ENCODE measurements at places on chromosomes 6 and 20.

DNA sequence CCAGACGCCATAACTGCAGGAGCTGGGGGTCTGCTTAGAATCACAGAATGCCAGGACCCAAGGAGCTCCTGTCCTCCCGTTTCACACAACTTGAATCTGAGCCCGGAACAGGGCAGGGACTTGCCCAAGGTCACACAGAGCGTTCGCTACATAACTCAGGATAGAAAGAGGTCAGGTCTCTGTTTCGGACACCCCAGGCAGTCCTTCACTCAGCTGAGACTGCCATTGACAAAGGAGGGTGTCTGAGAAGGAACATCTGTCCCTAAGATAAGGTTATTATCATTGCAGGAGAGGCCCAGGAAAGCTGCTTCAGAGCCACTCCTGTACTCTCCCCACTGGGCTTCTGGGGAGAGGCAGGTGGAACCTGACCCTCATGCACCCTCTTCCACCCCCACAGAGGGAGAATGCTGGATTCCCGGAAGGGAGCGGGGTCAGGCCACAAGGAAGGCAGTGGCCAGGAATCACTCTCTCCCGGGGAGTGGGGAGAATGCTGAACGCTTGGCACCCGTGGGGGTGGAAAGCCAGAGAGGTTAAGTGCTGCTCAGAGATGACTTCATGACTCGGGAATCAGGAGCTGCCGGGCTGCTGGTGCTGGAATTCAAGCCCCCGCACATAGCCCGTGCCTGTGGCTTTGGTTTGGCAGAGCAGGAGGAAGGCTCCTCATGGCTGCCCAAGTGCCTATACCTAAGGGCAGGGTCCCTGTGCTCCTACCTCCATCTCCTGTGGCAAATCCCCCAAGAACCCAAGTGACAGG is 10.7 kb downstream of the SDC4 start:
- no peak for DNase-seq

DNA sequence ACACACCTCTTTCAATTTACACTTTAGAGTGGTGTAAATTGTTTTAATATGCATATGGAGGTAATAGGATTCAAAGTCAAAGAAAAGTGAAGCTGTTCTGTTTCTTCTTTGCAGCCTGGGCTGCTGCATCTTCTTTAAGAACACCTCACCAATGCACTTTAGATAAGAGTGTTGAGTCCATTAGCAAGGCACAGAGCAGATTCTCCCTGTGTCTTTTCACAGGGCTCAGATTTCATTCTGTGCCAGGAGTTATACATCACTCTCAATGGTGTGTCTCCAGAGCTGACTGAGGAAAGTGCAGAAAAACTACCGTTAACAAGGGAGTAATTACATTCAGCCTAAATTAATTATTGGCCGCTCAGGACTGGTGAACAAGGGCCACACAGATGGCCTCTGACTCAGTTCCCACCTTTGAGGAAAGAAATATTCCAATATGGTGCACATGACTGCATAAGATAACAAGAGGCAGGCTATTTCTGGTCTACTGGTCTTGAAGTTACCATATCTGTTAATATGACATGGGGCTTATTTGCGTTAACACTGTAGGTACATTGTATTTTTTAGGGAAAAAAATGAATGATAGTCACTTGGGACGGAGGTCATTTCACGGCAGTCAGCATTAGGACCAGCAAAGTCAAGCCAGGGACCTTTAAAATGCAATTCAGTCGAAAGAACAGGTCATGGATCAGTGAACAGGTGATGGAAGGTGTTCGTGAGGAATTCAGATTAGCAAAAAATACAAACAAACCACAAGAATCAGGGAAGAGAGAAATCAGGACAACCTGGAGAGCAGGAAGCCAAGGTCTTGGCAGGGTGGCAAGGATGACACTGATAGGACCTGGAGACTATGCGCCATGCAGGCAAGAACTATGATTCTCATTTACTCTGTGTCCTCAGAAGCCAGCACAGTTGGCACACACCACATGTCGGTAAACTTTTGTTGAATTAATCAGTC is 203.7 kb downstream of the TBX18 start:
- DNase-seq = no peak

GRCh38 chr20:47362361-47363219 is 6.1 kb upstream of the ZMYND8 start:
- no peak for DNase-seq

DNA sequence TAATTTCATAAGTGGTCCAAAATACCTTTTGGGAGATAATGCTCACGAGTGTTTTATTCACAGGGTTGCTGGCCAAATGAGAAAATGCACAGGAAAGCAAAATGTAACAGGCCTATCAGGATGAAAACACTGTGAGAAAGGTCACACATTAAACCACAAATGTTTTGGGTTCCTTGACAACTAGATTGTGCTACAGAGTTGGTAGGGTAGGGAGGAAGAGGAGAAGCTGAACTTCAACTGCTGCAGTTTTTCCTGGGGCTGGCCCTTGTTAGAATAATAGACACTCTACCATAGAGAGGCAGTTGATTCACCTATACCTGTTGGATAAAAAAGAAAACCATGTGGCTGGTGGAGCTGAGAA is 28.1 kb upstream of the PAQR8 start:
- no peak for DNase-seq

DNA sequence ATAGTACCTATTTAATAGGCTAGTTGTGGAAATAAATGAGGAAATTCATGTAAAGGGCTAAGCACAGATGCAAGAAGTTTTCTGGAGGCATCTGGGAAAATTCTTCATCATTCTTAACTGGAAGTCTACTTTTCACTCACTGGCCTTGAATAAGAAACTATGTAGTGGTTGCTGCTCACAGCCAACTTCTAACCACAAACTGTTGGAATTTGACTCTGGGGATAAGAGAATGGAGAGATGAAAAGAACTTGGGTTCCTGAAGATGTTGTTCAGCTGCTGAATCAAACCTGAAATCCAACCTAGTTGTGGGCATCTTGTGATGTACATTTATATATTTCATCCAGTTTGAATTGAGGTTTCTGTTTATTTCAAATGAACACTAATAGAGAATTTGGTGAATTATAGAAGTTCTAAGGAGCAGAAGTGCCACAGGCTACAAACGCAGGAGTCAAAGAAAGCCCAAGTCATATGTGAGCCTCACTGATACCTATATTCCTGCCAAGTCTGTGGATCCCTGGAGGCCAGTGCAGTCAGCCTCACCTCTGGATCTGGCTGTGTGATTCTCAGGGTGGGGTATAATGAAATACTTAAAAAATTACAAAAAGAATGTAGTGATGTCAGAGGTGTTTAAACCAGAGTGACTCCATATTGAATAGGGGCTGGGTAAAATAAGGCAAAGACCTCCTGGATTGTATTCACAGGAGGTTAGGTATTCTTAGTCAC is 18.7 kb upstream of the MEI4 start:
- DNase-seq = no peak

DNA sequence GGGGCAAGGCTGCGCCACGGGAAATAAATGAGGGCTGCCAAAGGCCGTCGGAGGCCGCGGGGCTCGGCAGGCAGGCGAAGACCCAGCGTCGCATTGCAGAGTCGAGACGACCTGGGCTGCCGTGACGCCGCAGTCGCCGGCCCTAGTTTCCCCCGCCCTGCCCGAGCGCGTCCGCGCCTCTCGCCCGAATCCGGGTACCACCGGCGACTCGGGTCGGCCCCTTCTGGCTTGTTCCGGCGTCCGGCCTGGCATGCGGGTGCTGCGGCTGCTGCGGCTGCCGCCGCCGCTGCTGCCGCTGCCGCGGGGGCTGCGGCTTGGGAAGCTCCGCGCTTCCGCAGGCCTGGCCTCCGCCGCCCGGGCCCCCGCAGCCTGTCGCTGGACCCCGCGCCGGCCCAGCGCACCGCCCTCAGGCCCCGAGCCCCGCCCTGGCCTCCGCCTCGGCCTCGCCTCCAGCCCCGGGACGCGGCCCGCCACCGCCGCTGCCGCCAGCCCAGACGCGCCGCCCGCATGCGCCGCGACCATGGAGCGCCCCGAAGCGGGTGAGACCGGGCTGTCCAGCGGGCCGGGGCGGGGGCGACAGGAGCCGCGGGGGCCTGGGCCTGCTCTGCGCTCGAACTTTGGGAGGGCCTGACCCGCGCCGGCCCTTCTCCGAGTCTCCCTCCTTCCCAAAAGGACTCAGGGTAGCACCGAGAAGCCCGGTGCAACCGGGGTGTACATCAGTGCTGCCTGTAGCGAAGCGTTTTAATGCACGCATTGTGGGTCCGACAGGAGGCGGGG is at the start of gene AKAP7:
Gene AKAP7, plus strand, starts transcription at position 224 of the 777 bp plus-strand sequence. Its CDS starts 297 bp downstream, at position 521.
- DNase-seq = peak; percentile 48

GRCh38 chr6:40803897-40804702 is 216.9 kb upstream of the LRFN2 start:
- DNase-seq = no peak

DNA sequence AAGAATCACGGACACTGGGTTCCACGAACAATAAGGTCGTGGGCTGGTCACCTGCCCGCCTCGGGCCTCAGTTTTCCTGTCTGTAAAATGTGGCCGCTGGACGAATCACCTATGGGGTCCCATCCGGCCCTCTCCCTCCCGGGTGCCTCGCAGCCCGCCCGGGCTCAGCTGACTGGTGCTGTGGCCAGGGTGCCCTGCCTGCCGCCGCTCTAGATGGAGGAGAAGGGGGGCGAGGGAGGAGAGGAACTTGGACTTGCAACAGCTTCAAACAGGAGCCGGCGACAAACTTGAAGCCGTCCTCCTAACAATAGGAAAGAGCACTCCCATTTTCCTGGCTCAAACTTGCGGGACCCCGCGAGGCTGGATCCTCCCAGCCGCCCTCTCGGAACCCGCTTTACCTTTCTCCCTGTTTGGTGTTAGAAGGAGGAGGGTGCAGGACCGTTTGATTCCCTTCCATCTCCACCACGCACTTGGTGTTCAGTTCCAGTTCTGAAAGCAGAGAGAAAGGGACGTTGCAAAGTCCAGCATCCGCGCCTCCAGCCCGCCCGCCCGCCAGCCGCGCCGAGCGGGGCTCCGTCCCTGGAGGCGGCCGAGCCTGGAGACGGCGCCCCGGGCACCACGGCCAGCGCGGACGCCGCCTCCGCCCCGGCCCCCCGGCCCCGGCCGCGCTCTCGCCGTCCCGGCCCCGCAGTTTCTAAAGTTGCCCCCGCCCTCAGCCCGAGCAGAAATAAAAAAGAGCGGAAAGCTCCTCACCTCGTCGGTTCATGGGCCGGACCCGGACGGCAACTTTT is 584 bp downstream of the KIF13A start:
- no peak for DNase-seq

DNA sequence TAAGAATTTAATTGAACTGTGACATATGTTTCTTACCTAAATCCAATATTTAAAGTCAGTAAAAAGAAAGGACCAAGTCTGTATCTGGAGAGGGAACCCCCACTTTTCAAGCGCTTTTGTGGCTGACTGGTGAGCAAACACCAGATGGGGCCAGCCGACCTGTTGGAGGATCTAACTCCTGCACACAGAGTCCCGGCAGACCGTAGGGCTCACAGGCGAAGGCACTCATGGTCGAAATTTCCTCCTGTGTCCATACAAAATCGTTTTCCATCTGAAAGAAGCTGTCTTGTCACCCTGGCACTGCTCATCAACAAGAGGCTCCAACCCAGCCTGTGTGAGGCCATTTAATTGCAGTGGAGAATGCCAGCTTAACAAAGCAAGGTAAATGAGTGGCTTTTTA is 94.0 kb downstream of the SCML4 start:
- DNase-seq = peak; percentile 55

DNA sequence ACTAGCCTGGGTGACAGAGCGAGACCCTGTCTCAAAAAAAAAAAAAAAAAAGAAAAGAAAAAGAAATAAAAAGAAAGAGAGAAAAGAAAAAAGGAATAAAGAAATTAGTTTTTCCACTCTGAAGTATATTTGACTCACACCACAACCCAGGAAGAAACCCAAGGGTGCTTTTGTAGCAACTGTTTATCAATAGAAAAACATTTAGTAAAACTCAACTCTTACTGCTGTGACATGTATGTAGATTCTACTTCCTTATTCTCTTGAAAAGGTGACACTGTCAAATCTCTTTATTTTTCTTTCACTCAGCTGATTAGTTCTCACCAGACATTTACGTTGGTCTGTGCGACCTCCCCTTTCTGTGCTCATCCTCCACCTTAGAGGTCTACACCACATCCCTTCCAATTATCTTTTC is 99.9 kb upstream of the SHLD1 start:
- DNase-seq = no peak

- DNase-seq = no peak
Observed at GRCh38 chr6:51060262-51060762, 241.6 kb downstream of the TFAP2B start.

DNA sequence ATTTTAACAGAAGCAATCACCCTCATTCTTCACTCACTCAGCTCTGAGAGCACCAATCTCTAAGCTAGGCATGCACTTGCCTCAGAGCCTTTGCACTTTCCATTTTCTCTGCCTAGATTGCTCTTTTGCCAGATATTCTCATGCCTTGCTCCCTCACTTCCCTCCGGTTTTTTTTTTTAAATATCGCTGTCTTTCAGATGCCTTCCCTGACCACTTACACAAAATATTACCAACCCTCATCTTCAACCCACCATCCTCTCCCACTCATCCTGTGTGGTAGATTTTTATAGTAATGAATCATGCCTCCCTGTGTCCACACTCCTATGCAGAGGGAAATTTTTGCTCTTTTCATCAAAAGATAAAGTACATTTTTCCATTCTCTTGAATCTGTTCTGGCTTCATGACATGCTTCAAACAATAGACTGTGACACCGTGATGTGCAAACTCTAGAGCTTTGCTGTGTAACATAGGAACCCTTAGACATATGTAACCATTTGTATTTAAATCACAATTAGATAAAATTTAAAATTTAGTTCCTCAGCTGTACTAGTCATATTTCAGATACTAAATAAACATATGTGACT is 437.1 kb downstream of the UTRN start:
- DNase-seq = no peak

DNA sequence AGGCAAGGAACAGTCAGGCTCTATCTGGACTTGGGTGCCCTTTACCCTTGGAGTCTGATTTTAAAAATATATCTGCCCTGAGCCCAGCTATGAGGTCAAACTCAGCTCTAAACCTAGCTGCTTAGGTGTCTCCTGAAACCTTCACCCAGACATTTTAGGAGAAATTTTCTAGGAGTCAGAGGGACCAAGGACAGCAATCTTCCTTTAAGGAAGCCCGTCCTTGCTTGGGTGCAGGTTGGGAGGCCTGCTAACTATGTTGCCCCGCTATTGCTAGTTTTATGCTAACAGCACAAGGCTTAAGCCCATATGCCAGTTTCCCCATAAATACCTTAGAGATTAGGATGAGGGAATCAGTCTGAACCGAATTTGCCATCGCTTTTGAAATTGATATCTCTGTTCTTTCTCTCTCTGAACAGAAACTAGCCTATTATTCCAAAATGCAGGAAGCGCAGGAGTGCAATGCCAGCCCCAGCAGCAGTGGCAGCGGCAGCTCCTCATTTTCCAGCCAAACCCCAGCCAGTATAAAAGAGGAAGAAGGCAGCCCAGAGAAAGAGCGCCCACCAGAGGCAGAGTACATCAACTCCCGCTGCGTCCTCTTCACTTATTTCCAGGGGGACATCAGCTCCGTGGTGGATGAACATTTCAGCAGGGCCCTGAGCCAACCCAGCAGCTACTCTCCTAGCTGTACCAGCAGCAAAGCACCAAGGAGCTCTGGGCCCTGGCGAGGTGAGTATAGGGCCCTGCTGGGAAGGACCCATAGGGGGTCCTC is 2.6 kb downstream of the VGLL2 start:
- DNase-seq = no peak

DNA sequence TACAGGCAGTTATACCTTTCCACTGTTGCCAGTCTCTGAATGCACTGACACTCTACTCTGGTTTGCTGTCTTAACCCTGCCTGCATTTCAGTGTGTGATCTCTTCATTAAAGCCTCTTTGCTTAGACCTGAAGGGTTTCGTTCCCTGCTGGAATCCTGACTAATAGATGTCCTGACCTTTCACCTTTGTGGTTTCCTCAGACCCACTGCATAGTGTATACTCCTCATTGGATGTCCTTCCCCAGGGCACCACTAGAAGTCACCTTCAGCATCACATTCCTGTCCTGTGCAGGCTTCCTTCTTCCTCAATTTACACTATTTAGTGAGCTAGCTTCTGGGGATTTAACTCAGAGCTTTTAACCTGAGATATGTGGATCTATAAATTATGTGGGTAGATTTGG is 120.6 kb downstream of the RCAN2 start:
- DNase-seq = no peak

All from activated gamma-delta T cell treated with Interleukin-2 at 50 U/mL for 16 hours (primary cell).